ENCODE measurements at places on chromosomes 7 and 10.

DNA sequence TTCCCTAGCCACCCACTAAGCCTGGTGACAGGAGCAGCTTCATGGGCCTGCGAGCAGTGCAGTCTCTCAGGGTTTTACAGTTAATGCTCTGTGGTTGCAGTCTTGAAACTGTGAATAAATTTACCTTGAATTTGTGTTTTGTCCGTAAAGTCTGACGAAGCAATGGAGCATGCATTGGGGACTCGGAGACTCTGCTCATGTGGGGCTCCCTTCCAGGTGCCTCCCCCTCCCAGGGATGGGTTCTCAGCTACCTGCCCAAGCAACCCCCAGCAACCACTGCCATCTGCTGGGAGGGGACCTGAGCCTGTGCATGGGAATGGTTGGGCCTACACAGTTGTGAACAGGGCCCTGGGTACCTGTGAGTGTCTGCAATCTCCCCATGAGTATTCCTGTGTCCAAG lies 36.3 kb upstream of the IKZF1 start:
- peak overlapping the region; percentile 87 for H3K4me3 ChIP-seq
- peaks cover 73% of the 10 kb centered on the region for H3K4me1 ChIP-seq
- no peaks in the 10 kb centered on the region for H3K27me3 ChIP-seq
- H3K36me3 ChIP-seq: no peaks in the 10 kb centered on the region
- peak overlapping the region; percentile 99 for H3K27ac ChIP-seq

DNA sequence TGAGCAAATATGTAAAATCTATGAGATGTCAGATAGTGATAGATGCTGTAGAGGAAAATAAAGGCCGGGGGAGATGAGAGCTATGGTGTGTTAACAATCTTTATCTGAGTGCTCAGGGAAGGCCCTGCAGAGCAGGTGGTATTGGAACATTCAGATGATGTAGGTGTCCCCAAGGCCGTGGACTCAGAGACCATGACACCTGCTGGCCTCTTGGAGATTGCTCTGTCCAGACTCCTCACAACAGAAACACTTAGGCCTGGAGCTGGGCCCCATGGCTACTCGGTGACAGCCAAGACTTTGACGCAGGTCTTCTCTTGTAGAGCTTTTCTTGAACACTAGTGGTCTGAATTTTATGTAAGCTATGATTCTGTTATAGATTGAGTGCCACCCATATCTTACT lies 13.3 kb downstream of the AKR1E2 start:
- H3K4me1 ChIP-seq: peaks cover 20% of the 10 kb centered on the region
- no peak overlapping the region for H3K27ac ChIP-seq
- no peaks in the 10 kb centered on the region for H3K27me3 ChIP-seq
- H3K36me3 ChIP-seq: no peaks in the 10 kb centered on the region

GRCh38 chr7:17320657-17321056 lies 22.2 kb downstream of the AHR start:
- H3K27ac ChIP-seq: peak overlapping the region; percentile 63
- H3K36me3 ChIP-seq: peaks cover 12% of the 10 kb centered on the region
- peaks cover 36% of the 10 kb centered on the region for H3K4me1 ChIP-seq
- DNase-seq: no peak
- no peaks in the 10 kb centered on the region for H3K27me3 ChIP-seq

DNA sequence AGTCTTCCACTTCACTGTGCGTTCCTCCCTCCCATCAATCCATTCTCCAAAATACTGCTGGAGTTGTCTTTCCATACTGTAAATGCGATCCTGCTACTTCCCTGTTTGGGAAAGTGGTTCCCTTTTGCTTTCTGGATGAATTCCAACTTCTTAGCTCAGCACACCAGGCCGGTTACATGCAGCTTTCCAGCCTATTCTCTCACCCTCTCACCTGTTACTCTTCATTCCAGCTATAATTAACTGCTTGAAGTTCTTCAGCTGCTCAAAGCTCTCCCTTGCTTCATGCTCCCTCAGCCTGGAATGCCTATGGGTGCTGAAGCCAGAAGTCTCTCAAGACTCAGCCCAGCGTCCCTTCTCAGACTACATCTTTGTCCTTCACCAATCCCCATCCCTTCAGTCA lies 6.0 kb upstream of the ZNRF2 start:
- no peaks in the 10 kb centered on the region for H3K27me3 ChIP-seq
- peaks cover 20% of the 10 kb centered on the region for H3K4me1 ChIP-seq
- no peaks in the 10 kb centered on the region for H3K36me3 ChIP-seq
- no peak overlapping the region for H3K4me3 ChIP-seq

- peak overlapping the region; percentile 77 for H3K27ac ChIP-seq
- peaks cover 35% of the 10 kb centered on the region for H3K4me1 ChIP-seq
- no peak overlapping the region for H3K4me3 ChIP-seq
- no peaks in the 10 kb centered on the region for H3K27me3 ChIP-seq
These were observed 39.6 kb downstream of the STARD3NL start for GRCh38 chr7:38217672-38218071.

GRCh38 chr7:106944035-106944665 lies 79.1 kb downstream of the PIK3CG start:
- peaks cover 25% of the 10 kb centered on the region for H3K27me3 ChIP-seq
- no peak overlapping the region for H3K27ac ChIP-seq
- DNase-seq: no peak
- H3K4me3 ChIP-seq: no peak overlapping the region

DNA sequence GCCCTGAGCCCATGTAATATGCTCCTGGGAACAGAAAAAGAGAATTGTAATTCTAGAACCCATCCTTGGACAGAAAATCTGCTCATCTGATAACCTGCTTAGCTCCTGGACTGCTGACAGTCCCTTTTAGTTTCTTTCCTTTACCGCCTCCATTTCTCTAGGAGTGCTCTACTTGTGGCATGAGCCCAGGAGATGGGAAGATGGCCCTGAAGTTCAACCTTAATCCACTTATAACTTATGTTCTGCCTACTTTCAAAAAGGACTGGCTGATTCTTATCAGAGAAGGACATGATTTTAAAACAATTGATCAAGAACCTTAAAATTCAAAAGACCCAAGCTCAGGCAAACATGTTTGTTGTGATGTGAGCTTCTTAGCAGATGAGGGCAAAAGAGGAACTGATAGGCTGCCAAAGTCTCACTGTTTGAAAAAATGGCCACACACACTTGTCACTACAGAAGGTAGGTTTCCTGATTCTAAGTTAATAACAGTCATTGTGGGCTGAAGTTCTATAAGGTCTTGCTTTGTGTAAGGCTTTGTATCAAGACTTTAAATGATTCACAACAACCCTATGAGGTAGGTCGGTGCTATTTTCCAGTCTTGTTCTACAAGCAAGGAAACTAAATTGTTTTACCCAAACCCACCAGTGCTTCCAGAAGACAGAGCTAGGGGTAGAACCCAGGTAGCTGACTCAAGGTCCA lies 94.3 kb upstream of the AFAP1L2 start:
- no peaks in the 10 kb centered on the region for H3K27me3 ChIP-seq
- no peak for DNase-seq
- peak overlapping the region; percentile 63 for H3K4me3 ChIP-seq
- H3K36me3 ChIP-seq: peaks cover 6% of the 10 kb centered on the region
- peaks cover 53% of the 10 kb centered on the region for H3K4me1 ChIP-seq

DNA sequence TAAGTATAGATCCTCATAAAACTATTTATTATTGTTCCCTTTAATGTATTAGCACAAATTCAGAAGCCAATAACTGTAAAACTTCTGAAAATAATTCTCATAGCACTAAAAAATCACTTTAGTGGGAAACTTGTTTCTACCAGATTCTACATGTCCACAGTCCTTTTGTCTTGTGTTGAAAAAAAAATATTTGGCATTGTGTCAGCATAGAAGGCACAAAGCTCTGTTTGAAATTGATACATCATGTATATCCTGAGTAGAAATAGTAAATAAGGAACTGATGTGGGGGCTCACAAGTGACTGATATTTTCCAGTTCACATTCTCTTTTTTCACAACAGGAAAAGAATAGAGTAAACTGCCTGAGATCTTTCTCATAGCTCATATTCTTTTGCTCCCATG lies 134.6 kb downstream of the GRM3 start:
- no peaks in the 10 kb centered on the region for H3K27me3 ChIP-seq
- DNase-seq: no peak

DNA sequence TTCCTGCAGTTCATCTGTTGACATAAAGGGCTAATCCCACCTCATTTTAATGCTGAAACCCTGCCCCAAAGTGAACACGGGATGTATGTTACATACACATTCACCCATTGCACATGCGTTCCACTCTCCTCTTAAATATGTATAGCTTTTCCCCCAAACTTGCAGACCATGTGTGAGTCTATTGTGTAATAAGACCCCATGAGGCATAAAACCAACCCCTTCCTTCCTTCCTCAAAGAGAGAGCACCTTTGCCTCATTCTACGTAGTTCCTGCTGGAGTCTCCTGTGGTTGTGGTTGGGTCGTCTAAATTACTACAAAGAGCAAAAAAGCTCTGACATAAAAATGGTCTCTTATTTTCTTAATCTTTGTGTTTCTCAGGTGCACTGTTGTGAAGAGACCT lies 345.7 kb upstream of the KLF6 start:
- H3K36me3 ChIP-seq: no peaks in the 10 kb centered on the region
- DNase-seq: no peak
- H3K4me1 ChIP-seq: peaks cover 20% of the 10 kb centered on the region
- H3K27ac ChIP-seq: no peak overlapping the region
- H3K4me3 ChIP-seq: no peak overlapping the region

DNA sequence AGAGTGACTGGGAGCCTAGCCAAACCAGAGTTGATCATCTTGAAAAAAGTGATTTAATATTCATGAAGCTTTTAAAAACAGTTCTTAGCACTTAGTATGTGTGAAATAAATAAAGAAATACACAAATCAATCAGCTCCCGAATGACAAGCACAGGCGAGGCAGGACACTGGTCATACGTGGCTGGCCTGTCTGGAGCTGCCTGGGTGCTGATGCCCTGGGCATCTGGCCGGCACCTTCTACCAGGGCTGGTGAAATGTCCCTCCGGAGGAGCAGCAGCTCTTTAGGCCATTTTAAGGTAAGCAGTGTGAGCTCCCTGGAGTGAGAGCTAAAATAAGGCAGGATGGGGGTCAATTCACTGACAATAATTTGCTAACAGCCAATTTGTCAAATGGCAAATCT lies 23.7 kb downstream of the IL15RA start:
- H3K27ac ChIP-seq: peak overlapping the region; percentile 37
- H3K4me3 ChIP-seq: no peak overlapping the region
- DNase-seq: no peak
- no peaks in the 10 kb centered on the region for H3K36me3 ChIP-seq

- no peaks in the 10 kb centered on the region for H3K27me3 ChIP-seq
- H3K4me1 ChIP-seq: peaks cover 10% of the 10 kb centered on the region
- H3K27ac ChIP-seq: no peak overlapping the region
- H3K36me3 ChIP-seq: no peaks in the 10 kb centered on the region
These were observed 9.5 kb downstream of the IRF5 start for GRCh38 chr7:128946936-128947830.

DNA sequence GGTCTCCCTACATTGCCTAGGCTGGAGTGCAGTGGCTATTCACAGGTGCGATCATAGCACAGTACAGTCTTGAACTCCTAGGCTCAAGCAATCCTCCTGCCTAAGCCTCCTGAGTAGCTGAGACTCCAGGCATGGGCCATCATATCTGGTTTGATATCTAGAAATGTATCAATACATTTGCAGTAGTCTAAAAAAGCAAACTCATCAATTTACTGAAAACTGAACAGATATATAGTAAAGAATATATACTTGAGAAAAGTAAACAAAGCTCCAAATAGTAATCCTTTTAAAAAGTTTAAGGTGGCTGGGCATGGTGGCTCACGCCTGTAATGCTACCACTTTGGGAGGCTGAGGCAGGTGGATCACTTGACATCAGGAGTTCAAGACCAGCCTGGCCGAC lies 57.1 kb upstream of the KMT2C start:
- no peaks in the 10 kb centered on the region for H3K36me3 ChIP-seq
- no peak overlapping the region for H3K27ac ChIP-seq
- H3K4me1 ChIP-seq: no peaks in the 10 kb centered on the region
- no peak for DNase-seq
- no peak overlapping the region for H3K4me3 ChIP-seq

DNA sequence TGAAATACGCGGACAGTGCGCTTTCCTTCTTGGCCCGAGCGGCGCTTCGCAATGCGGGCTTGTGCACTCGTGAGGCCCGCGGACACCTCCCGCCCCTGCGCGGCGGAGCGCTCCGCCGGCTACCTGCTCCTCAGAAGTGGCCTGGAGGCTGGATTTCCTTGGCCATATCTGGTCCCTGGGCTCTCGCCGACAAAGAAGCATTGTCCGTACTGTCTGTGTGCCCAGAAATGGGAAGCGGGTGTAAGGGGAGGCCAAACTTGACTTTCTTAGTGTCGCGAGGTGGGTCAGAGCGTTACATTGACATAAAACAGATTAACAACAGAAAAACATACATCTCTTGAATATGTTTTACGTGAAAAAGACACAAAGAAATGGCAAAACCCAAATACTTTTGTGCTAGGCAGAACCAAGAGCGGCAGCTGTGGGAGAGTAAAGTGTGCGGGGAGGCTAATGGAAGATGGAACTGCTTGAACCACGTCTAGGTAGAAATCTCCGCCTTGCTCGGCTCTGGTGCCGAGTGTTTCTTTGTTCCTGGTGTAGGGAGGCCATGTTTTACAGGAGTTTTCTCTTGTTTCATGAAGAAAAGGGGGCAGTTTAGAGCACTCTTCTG lies 1.4 kb downstream of the LANCL2 start:
- no peak for DNase-seq
- H3K4me1 ChIP-seq: peaks cover 31% of the 10 kb centered on the region
- H3K27ac ChIP-seq: peak overlapping the region; percentile 97

DNA sequence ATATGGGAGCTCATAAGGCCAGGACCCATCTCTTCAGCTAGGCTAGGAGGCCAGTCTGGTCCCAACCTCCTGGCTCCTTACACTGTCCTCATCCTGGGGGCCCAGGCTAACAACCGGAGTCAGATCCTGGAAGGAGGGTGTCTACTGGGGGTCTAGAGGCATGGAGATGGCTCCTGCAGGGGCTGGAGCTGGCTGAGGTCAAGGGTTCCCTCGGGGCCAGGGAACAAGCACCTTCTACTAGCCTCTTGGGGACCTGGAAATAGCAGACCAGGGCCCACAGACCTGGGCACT lies 37.2 kb downstream of the CLRN3 start:
- no peak overlapping the region for H3K27ac ChIP-seq
- no peak overlapping the region for H3K4me3 ChIP-seq
- H3K27me3 ChIP-seq: peaks cover 33% of the 10 kb centered on the region
- DNase-seq: no peak
- no peaks in the 10 kb centered on the region for H3K36me3 ChIP-seq

- H3K27ac ChIP-seq: no peak overlapping the region
- no peak overlapping the region for H3K4me3 ChIP-seq
- no peak for DNase-seq
- H3K4me1 ChIP-seq: no peaks in the 10 kb centered on the region
- H3K27me3 ChIP-seq: no peaks in the 10 kb centered on the region
- no peaks in the 10 kb centered on the region for H3K36me3 ChIP-seq
These were observed 208.8 kb downstream of the THSD7A start for GRCh38 chr7:11623093-11623678.

GRCh38 chr10:104037261-104037951 lies 48.3 kb downstream of the COL17A1 start:
- no peak overlapping the region for H3K4me3 ChIP-seq
- H3K27me3 ChIP-seq: no peaks in the 10 kb centered on the region
- H3K36me3 ChIP-seq: no peaks in the 10 kb centered on the region
- H3K4me1 ChIP-seq: peaks cover 6% of the 10 kb centered on the region
